ENCODE measurements at places on chromosomes 7 and 10. TPM values are rescaled to one million over a fixed set of nuclear protein-coding genes. Genes with fewer than 3 reads are reported as not detected.

Gene MYOF
- 346 TPM for total RNA-seq

Gene C10orf67
- 0.11 TPM for total RNA-seq

Gene GALNT17
- total RNA-seq: under 0.01 TPM

Gene CD36
- 2.6 TPM for total RNA-seq

Gene NUTM2D
- total RNA-seq: 0.62 TPM

Gene ARPC1A
- 334 TPM for total RNA-seq

Gene APBB1IP
- total RNA-seq: 0.37 TPM

Gene SFRP4
- total RNA-seq: 3.2 TPM

Gene FAM24B
- total RNA-seq: 9.0 TPM

Gene ZFAND2A
- 20.5 TPM for total RNA-seq

Gene SRRM3
- total RNA-seq: 0.50 TPM

Gene LIPJ
- not detected for total RNA-seq

Gene OPALIN
- not detected for total RNA-seq

Gene KAZALD1
- total RNA-seq: 6.2 TPM

Gene UPK3B
- total RNA-seq: not detected

Gene HYAL4
- not detected for total RNA-seq

Gene TMEM225B
- total RNA-seq: 0.55 TPM

Gene SVOPL
- total RNA-seq: not detected

Gene HPS6
- total RNA-seq: 40.9 TPM

Gene SLC26A5
- total RNA-seq: not detected

Gene ITIH5
- total RNA-seq: under 0.01 TPM

Gene ADCY1
- total RNA-seq: 0.33 TPM

Gene BTAF1
- total RNA-seq: 64.1 TPM

Gene KCNMA1
- 169 TPM for total RNA-seq

Gene NPC1L1
- under 0.01 TPM for total RNA-seq

Gene SPDYE6
- not detected for total RNA-seq

Gene PRKCQ
- total RNA-seq: 0.22 TPM

Gene CCL24
- not detected for total RNA-seq

Gene MXI1
- 9.1 TPM for total RNA-seq

Gene CRHR2
- total RNA-seq: not detected

Gene HMX3
- not detected for total RNA-seq

Gene TRPV6
- total RNA-seq: not detected

Gene EMX2
- 2.2 TPM for total RNA-seq

Gene ACSM6
- total RNA-seq: not detected

Gene HMX2
- not detected for total RNA-seq

Gene ZNF248
- 7.6 TPM for total RNA-seq

Gene AOC1
- not detected for total RNA-seq

Gene RBP3
- not detected for total RNA-seq

Gene SRGN
- 28.6 TPM for total RNA-seq

Gene MRLN
- total RNA-seq: not detected

Gene PODXL
- total RNA-seq: 3.2 TPM

Gene PHYHIPL
- not detected for total RNA-seq

Gene OPN1SW
- total RNA-seq: not detected

Gene EVX1
- not detected for total RNA-seq

Gene TAS2R3
- total RNA-seq: 0.44 TPM

Gene VPS37D
- 9.2 TPM for total RNA-seq

Gene SLC16A9
- total RNA-seq: 1.2 TPM

Gene SLC13A1
- total RNA-seq: not detected

Gene COL13A1
- total RNA-seq: 35.9 TPM

Measured in uterine smooth muscle cell (primary cell).